ENCODE measurements at places on chromosomes 11 and 22.
A peak's percentile ranks its signal among the peaks of the same experiment; 100 is the strongest.

- DNase-seq: peak; percentile 99
These were observed at the start of gene SUN2 for GRCh38 chr22:38755911-38756532. TSS of gene SUN2 (minus strand) at chr22:38755998. CDS start at chr22:38752628, 3,370 bp downstream.

DNA sequence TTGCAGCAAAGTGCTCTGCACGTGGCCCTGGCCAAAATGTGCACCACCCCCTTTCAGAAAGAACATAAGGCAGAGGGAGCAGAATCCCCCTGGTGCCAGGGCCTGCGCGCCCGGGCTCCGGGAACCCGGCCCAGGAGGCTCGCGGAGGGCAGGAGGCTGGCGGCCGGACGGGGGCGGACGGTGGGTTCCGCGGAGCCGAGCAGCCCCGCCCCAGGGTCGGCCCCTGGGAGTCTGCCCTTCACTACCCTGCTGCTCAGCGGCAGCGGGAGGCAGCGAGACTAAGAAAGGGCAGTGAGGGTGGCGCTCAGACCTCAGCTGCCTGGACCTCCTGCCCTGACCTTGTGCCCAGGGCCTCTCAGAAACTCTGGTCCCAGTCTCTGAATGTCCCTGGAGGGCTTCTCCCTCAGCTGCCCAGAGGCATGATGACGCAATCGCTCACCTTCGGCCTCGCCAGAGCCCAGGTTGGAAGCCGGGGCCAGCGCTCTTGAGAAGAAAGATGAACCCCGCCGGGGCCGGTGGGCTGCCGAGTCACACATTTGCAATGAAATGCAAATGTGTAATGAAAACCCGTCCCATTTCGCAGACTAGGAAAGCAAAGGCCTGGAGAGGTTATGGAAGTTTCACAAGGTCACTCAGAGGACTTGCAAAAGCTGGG, 1.1 kb upstream of the CLMP start:
- no peak for DNase-seq

- peak; percentile 93 for DNase-seq
These were observed 14.4 kb downstream of the PPM1F start for GRCh38 chr22:21938071-21938822.

DNA sequence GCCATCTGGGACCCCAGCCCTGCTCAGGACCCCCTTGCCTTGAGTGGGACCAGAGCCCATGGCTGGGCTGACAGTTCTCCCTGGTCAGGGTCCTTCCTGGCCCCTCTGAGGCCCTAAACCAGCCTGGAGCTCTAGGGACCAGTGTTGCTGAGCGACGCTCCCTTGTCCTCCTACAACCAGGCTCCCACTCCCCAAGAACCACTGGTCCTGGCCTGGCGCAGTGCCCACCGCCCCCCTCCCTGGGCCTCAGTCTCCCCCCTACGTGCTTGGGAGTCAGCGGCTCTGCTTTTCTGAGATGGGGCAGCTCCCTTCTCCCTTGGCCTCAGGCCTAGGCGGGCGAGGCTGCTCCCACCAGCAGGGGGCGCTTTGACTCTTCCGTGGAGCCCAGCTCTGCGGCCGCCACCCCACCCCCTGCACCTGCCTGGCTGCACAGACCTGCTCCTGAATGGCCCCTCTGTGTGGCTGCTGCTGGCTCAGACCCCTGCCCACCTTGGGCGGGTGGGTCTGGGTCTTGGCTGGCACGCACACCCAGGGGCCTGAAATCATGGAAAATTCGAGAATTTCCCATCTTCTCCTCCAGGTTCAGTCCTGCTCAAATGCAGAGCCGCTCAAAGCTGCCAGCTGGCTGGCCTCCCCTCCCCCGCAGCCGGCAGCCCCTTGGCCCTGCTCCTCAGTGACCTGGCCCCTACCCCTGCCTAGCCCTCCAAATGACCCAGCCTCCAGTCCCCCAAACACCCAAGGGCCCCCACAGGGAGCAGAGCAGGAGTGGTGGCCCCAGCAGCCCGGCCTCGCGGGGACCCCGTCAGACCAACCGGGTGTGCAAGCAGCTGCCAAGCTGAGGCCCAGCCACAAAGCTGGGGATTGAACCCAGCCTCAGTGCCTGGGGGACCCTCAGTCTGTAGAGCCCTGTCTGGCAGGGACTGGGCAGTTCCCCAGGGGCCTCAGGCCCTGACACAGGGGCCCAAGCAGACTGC, 9.1 kb downstream of the PRR33 start:
- DNase-seq: peak; percentile 51

DNA sequence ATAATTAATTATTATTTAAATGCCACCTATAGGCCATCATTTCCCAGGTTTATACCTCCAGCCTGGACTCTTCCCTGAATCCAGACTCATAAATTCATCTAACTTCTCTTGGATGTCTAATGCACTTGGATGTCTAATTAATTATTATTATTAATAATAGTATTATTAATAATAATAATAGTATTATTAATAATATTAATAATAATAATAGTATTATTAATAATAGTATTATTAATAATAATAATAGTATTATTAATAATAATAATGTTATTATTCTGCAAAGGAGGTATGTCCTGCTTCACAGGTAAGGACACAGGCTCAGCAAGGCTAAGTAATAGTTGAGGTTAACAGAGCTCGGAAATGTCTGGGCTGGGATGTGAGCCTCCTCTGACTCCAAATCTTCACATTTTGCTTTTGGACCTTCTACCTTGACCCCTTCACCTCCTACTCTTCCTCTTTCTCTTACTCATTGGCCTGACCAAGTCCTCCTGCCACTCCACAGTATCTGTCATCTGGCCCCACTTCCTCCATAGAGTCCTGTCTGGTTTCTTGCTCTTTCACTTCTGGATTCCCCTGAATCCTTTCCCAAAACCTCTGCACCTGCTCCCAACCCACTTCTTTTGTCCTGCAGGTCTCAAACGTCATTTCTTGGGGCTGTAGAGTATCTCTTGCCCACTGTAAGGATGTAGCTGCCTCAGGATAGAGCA, 8.0 kb downstream of the RIBC2 start:
- DNase-seq: no peak

DNA sequence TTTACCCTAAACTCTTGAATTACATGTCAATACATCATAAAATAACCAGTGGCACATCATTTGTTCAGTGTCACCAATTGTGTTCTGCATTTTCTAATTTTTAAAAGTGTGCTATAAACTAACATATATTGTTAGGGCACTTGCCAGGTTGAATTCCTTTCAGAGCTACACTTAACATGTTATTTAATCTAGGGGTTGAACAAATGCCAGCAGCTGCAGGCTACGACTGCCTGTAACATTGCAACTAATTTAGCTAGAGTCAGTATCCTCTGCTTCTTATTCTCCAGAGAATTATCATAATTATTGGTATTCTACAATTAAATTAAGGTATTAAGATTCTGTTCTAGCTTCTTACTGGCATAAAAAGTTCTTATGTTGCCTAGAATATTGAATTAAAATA, 46.4 kb upstream of the ARHGAP42 start:
- no peak for DNase-seq

DNA sequence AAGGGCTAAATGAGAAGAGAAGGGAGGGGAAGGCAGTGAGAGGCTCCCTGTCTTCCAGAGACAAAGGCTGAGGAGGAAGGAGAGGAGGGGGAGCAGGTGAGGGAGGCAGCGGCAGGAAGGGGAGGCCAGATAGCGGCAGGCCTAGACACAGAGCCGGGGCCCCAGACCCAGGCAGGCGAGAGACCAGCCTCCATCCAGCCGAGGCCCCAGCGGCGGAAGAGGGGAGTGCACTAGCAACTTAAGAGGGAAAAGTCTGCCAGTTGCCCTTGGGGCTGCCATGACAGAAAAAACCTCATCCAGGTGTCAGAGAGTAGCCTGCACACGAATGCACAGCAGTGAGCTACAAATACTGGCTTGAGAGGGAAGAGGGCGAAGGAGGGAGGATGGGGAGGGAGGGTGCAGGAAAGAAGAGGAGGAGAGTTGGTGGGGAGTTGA, 46.7 kb downstream of the IGLL1 start:
- no peak for DNase-seq

GRCh38 chr11:117465236-117465997, 137.8 kb downstream of the CEP164 start:
- no peak for DNase-seq

DNA sequence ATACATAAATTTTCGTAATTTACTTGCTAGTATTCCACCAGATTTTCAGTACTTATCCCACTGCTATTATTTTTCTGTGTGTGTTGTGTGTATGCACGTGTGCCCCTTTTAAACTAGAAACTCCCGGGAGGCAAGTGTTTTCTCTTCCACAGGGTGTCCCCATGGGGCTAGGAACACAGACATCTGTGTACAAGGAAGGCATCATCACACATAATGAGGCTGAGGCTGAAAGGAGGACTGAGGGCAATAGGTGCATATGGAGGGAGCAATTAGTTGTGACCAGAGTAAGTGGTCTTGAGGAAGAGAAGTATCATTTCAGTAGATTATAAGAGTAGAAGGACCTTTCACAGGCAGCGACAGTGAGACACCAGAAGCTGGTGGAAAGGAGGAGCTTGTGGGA, 2.1 kb upstream of the DPAGT1 start:
- no peak for DNase-seq

DNA sequence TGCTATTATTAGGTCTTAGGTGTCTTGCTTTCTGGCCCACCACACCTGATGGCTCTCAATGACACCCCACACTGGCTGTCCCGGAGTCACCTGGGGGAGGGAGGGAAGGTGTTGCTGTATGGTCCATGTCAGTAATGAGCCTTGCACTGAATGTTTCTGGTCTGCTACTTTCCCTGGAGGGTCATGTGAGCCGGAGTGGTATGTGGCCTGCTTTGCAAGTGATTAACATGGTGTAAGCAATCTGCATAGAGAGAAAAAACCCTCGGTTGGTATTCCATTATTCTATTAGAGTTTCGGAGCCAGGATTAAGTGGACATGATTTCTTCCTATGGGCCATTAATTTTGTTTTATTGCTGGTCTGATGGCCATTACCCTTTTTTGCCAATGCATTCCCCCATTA, 63.9 kb downstream of the PKNOX2 start:
- no peak for DNase-seq

DNA sequence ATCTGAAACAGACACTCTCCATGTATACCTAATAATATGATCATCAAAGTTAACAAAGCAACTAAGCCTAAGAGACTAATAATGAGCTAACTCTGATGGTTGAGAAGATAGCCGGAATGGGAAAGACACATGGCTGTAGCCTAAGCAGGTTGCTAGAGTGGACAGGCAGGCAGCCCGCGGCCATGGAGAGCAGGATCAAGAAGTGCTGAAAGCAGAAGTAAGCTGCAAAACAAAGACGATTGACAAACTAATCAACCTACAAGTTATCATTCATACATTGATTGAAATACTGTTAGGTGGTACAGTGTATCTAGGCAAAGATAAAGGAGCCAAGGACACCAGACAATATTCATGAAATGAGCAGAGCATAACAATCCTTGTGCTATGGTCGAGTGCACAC, 29.3 kb downstream of the SLN start:
- no peak for DNase-seq

DNA sequence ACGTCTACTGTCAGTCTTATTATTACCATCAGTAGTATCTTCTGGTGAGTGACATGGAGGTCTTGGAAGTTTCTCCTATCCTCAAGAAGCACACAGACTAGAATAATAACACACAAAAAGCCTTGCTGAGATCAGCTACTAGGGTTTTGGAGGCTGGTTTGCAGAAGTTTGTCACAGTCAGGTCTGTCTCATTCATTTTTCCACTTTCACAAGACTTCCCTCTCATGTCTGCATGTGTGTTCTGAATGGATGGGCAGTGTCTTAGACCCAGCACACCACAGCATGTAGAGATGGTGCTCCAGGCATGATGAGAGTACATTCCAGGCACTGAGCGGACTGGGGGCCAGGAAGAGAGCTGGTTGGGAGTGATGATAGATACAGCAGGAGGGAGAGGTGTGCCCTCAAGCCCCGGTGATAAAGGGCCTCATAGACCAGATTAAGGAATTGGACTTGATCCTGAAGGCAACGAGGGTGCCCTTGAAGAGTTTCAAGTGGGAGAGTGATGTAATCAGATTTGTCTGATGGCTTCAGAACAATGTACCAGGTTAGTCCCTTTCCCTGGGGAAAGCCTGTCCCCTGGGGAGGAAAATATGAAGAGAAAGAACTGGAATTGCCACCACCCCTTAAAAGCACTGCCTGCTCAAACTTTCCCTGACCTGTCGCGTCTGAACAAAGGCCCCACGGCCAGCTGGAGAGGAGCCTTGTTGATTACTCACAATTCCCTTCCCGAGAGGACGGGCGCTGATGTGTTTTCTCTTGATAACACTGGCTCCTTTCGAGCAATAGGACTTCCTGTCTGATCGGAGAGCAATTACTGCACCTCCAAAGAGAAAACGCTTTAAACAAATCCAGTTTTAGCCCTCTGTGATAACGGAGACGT, 45.1 kb upstream of the LMO2 start:
- DNase-seq: no peak

GRCh38 chr11:114924042-114924441, 245.7 kb downstream of the NXPE2 start:
- no peak for DNase-seq

GRCh38 chr11:116044941-116045340, 540.7 kb upstream of the CADM1 start:
- DNase-seq: no peak

- no peak for DNase-seq
These were observed 33.7 kb upstream of the TH start for GRCh38 chr11:2205214-2205720.

- no peak for DNase-seq
These were observed 1181.9 kb downstream of the BRD1 start for GRCh38 chr22:48645766-48646165.

GRCh38 chr11:129987950-129988349, 14.7 kb downstream of the PRDM10 start:
- no peak for DNase-seq

GRCh38 chr11:83194281-83195142, 1.0 kb downstream of the ANKRD42 start:
- DNase-seq: peak; percentile 8

DNA sequence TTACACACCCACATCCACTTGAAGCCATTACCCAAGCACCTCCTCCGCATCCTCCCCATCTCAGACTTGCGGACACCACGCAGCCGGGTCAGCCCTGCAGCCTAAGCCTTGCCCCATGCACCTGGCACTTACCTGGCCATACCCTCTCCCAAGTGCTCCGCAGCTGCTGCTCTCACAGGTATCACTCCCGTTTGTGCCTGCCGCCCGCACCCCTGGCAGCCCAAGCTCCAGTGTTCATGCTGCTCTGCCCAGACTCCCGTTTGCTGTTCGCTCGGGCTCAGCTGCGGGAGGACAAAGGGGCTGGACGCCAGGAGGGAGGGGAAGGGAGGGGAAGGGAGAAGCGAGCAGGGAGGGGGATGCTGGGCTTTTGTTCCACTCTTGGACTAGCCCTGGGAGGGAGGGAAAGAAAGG, at the start of gene KLHL35:
Gene KLHL35, minus strand, starts transcription at position 293 of the 411 bp plus-strand sequence. CDS start 2,574 bp downstream, outside the sequence.
- DNase-seq: no peak

- no peak for DNase-seq
These were observed 2.6 kb downstream of the OVOL1 start for GRCh38 chr11:65789230-65790103.

- DNase-seq: no peak
These were observed 13.0 kb upstream of the TP53AIP1 start for GRCh38 chr11:128955636-128956035.

DNA sequence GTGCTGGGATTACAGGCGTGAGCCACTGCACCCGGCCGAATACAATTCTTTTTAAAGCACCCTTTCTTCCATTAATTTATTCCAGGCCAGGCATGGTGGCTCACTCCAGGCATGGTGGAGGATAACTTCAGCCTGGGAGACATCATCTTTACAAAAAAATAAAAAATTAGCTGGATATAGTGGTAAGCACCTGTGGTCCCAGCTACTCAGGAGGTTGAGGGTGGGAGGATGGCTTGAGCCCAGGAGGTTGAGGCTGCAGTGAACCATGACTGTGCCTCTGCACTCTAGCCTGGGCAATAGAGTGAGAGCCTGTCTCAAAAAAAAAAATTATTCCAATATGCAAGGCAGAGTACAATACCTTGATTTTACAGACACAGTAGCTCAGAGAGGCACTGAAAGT, 11.4 kb downstream of the TAGLN start:
- no peak for DNase-seq
